ENCODE measurements at places on chromosomes 3 and 15.

- DNase-seq, result peak; percentile 18
Observed at GRCh38 chr15:62241135-62241770, 76.2 kb upstream of the C2CD4B start.

DNA sequence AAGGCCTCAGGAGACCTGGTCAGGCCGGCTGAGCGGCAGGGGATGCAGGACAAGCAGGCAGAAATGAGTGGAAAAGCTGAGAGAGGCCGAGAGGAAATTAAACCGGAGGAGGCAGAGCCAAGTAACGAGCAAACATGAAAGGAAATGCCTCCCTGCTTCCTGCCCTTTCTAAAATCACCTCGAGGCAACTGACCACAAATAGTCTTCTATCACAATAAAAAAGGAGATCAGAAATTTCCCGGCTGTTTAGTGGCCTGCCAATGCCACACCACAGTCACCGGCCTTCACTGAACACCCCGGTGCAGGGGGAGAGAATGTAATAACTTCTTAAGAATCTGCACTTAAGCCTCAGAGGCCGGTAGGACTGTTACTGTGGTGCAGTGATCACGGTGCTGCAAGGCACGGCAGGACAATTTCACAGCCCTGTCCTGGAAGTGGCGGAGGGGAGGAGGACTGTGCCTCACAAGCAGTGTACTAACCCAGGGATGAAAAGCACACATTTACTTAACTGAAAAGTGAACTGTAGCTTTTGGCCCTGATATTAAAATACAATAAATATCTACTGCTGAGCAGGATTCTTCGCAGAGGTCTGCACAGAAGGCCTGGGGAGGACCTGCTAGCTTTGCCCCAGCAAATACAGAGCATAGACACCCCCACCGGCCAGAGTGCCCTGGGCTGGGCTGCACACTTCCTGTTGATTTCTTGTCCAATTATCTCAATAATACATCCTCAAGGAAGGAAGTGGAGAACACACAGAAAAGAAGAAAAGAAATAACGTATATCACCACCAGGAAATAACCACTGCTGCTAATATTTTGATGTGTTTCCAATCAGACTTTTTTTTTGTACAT, 183.5 kb upstream of the NSMCE3 start:
- DNase-seq, result peak; percentile 65

DNA sequence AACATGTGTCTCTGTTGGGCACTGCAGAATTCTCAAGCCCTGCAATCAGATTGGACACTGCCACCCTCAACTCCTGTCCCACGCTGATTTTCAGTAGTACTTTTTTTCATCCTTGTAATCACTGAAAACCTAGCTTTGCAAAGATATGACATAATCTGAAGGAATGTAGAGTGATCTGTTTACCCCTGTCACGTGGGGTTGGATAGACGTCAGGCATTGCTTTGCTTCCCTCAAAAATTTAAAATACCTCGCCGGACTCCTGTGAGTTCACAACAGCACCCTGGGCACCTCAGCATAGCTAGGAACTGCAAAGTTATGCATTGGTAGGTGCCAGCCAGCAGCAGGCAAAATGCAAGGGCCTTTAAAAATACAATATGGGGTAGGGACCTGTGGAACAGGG, 71.1 kb upstream of the OXTR start:
- peak; percentile 51 for DNase-seq

DNA sequence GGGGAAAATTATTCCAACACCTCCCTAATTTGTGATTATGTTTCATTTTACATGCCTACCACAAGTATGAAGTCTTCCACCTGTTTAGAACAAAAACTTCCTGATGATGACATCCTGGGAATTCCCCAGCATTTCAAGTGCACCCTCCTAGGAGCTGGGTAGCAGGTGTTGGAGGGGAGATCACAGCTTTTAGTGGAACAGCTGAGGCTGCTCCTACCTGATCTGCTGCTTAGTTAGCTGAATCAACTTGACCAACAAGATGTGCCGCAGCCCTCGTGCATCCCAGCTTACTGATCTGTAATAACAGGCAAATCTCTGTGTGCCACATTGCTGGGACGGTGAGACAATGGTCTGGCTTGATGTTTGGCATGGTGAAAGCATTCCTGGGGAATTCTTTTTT, 29.7 kb downstream of the TRAK1 start:
- no peak for DNase-seq

- no peak for DNase-seq
Observed at GRCh38 chr3:14370720-14371572, 31.5 kb upstream of the SLC6A6 start.

GRCh38 chr3:47347217-47347801, 33.5 kb upstream of the PTPN23 start:
- peak; percentile 84 for DNase-seq

- DNase-seq, result no peak
Observed at GRCh38 chr3:56484525-56485032, 16.3 kb upstream of the ERC2 start.

DNA sequence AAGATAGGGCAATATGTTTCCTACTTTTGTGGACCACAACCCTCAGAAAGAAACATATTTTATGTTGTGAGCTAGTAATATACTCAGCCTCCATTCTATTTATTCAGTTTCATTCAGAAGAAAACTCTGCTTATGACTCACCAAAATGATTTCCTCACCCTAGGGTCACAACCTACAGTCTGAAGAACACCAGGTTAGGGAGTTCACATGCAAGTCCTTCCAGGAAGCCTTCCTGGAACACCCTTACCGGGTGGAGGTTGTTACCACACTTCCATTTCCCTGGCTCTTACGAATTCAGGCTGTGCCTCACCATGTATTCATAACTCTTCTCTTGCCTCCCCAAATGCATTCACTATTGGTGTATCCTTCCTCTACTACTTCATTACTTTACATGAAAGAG, 228.0 kb upstream of the ADAMTS9 start:
- no peak for DNase-seq

DNA sequence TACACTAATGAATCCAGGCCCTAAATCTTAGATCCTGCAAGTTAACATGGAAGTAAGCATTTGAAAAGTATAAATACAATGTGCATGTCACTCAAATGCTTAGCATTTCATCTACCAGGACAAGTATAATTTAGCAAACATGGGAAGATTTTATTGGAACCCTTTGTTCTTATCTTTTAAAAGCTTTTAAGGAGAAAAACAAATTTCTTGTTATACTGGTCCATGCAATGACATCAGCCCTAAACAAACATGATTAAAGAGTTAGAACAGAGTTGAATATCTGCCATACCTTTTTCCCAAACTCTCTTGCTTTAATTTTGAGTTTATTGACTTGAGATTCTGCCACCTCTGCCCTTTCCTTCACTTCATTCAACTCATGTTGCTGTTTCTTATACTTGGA, 87.0 kb downstream of the HHLA2 start:
- no peak for DNase-seq

DNA sequence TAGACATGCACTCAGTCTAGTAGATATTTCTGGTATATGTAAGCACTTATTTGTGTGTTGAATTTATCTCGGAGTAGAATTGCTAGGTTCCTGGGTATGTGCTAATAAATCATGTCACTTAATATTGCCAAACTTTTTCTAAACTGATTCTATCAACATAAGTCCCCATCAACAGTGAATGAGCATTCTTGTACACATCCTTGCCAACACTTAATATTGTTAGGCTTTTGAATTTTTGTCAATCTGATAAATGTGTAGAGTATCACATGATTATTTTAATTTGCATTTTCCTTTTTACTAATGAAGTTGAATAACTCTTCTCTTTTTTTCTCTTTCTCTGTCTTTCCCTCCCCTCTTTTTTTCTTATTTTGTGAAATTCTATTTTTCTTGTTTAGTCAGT, 33.3 kb upstream of the CEMIP start:
- DNase-seq, result no peak
